Renal cortical epithelial cell (primary cell): ENCODE measurements at places on chromosomes 5 and 9. TPM values are rescaled to one million over a fixed set of nuclear protein-coding genes. Genes with fewer than 3 reads are reported as not detected.

AQP3 gene
- total RNA-seq, result 0.35 and 4.4 TPM in 2 replicates

ACTBL2 gene
- 5.6 and 8.0 TPM in 2 replicates for total RNA-seq

SLC6A3 gene
- not detected in 2 replicates for total RNA-seq

CKS2 gene
- 69.7 and 208 TPM in 2 replicates for total RNA-seq

GRCh38 chr9:135356796-135357195, 122.8 kb upstream of the PPP1R26 start:
- no peak for DNase-seq

DNA sequence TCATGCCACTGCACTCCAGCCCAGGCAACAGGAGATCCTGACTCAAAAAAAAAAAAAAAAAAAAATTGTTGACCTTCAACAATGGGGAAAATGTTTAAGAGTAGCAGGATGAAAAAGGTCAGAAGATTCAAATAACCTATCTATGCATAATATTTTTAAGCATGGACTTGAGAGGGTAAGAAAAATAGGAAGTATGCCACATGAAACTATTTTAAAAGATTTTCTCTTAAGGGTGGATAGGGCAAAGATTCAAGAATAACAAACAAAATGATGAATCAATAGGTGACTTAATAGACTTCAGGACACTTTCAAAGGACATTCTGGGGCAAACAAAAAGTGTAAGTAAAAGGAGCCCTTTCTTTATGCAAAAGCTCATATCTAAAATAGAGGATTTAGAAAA, 3.2 kb downstream of the TEX48 start:
- no peak for DNase-seq

GRCh38 chr5:128470663-128471062, 67.4 kb downstream of the FBN2 start:
- no peak for DNase-seq
